ENCODE measurements at places on chromosomes 13 and 19.

DNA sequence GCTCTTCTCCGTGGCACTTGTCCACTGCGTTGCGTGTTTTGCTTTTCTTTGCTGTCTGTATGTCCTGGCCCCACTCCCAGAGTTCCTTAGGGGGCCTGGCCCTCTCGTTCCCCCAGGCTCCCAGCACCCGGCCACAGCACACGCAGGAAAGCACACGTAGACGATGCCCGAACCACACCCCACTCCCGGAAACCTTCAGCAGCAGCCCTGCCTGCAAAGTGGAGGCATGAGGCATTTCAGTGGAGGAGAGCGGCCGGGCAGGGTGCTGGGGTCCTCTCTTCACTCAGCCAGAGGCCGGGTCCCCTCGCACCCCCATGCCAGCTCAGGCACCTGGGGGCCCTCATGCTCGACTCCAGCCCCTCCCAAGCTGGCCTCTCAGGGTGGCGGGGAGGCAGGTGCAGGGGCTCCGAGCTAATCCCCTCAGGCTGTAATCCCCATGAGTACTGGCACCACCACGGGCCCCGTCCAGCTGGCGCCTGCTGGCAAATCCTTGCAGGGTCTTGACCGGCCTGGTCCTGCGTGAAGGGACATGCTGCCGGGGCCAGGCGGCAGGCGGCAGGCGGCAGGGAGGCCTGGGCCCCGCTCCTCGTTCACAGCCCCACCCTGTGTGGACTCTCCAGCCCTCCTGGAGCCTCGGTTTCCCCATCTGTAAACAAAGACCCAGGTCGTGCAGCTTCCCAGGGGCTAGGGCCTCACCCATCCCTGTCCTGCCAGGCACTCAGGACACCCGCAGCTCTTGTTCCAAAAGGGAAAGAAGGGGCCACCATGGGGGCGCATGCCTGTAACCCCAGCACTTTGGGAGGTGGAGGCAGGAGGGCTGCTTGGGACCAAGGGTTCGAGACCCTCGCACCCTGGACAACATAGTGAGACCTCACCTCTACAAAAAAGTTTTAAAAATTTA is 7.0 kb downstream of the PIP5K1C start:
- peaks cover 4% of the 10 kb centered on the region for H3K4me1 ChIP-seq
- no peaks in the 10 kb centered on the region for H3K27me3 ChIP-seq
- H3K4me3 ChIP-seq = no peak overlapping the region
- no peaks in the 10 kb centered on the region for H3K36me3 ChIP-seq
- DNase-seq = no peak

- no peaks in the 10 kb centered on the region for H3K4me1 ChIP-seq
- peak overlapping the region; percentile 70 for H3K27ac ChIP-seq
- no peak for DNase-seq
- H3K27me3 ChIP-seq = no peaks in the 10 kb centered on the region
- H3K36me3 ChIP-seq = no peaks in the 10 kb centered on the region
Observed at GRCh38 chr19:24052811-24053210, 34.2 kb upstream of the ZNF254 start.

- DNase-seq = no peak
- no peak overlapping the region for H3K4me3 ChIP-seq
- H3K4me1 ChIP-seq = no peaks in the 10 kb centered on the region
- H3K27ac ChIP-seq = no peak overlapping the region
- H3K27me3 ChIP-seq = no peaks in the 10 kb centered on the region
Observed at GRCh38 chr13:111228262-111229144, 91.9 kb upstream of the TEX29 start.

DNA sequence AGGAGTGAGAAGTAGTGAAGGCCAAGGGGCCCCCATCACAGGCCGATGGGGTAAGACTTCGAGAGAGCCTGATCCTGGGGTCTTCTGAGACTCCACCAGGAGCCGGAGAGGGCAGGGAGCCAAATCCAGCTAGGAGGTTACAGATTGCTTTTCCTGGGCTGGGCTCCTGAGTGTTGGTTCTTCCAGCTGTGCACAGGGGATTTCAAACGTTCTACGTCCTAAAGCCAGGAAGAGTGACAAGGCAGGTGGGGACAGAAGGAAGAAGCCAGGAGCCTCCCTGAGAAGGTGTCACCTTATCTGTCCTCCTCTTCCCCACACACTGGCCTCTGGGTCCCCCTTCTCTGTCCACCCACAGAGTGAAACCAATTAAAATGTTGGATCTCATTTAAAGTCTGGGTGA is 16.1 kb upstream of the TPRX2 start:
- H3K27ac ChIP-seq = no peak overlapping the region
- no peaks in the 10 kb centered on the region for H3K4me1 ChIP-seq
- H3K4me3 ChIP-seq = no peak overlapping the region
- H3K27me3 ChIP-seq = peaks cover 8% of the 10 kb centered on the region

DNA sequence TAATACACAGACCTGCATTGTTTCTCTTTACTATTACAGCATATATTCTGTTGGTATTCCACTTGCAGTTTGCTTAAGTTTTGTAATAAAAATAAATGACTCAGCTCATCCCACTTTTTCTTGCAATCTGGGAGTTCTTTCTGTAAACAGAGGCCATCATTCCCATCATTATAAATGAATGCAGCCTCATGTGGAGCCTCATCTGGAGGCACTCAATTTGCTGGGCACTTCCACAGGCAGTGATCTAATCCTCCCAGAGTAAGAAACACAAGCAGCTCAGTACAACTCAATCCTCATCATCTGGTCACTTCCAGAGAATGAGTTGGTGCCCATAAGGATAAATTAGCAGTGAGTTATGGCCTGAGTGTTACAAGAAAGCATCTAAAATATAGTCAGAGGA is 2801.9 kb downstream of the PCDH9 start:
- H3K27me3 ChIP-seq = no peaks in the 10 kb centered on the region
- no peak overlapping the region for H3K27ac ChIP-seq

Measured in breast epithelium (tissue), 4 donors.